Peyer's patch (tissue), 4 donors: ENCODE measurements at places on chromosomes 12 and 14.

DNA sequence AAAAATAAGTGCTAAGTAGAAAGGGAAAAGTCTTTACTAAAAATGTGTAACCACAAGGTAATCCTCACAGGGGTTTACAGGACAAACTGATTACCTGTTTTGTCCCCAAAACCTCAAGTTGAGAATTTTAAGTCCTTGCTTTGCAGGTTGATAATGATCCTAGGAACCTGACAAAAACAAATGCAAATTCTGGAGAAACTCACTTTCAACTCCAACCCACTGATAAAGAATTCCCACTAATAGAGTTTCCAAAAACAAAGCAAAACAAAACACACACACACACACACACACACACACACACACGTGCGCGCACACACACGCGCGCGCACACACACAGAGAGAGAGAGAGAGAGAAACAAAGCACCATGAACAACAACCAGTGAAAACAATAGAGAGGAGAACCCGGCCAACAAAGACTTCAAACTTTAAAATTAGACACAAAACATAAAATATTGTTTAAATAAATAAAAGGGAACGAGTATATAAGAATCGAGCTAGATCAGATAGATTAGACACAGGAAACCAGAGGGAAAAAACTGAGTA, 187.0 kb upstream of the FOXN3 start:
- DNase-seq, result no peak

DNA sequence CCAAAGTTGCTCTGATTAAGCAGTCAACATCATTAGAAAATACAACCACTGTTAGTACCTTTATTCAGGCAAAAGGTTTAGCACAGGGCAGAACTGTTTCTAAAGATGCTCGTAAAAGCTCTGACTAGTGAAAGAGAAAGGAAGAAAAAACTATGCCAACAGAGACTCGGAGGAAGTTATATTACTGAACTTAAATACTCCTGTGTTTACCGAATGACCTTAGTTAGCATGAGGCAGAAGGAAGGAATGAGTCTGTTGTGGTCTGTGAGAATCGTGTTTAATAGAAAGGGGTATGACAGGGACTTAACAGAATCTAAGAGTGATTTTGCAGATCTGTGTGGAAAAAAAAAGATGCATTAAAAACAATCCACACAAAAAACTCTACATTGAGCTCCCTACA, 84.1 kb upstream of the OVCH1 start:
- no peak for DNase-seq

DNA sequence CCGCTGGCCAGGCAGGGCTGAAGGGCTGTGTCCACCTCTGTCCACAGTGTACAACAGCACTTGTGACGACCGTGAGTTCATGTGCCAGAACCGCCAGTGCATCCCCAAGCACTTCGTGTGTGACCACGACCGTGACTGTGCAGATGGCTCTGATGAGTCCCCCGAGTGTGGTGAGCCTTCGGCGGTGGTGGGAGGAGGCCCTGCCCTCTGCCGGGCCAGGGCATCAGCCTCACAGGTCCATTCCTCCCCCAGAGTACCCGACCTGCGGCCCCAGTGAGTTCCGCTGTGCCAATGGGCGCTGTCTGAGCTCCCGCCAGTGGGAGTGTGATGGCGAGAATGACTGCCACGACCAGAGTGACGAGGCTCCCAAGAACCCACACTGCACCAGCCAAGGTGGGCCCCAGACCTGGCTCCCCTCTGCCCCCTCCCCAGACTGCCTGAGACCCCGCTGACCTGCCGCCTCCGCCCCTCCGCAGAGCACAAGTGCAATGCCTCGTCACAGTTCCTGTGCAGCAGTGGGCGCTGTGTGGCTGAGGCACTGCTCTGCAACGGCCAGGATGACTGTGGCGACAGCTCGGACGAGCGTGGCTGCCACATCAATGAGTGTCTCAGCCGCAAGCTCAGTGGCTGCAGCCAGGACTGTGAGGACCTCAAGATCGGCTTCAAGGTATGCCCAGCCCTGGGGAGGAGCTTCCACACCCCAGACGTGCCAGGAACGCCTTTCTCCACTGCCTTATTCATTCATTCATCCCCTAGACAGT, 20.8 kb upstream of the NXPH4 start:
- no peak for DNase-seq

- DNase-seq, result no peak
Observed at GRCh38 chr14:96987086-96987474, 189.9 kb downstream of the VRK1 start.

GRCh38 chr14:62381311-62382070, 619.3 kb downstream of the SNAPC1 start:
- DNase-seq, result no peak

- no peak for DNase-seq
Observed at GRCh38 chr14:74985028-74985310, 17.8 kb upstream of the EIF2B2 start.

- no peak for DNase-seq
Observed at GRCh38 chr14:89630101-89630829, 213.2 kb upstream of the FOXN3 start.
